ENCODE measurements at places on chromosomes 4 and X.

- DNase-seq, result no peak
These were observed 579.4 kb downstream of the GRXCR1 start for GRCh38 chr4:43471950-43472349.

DNA sequence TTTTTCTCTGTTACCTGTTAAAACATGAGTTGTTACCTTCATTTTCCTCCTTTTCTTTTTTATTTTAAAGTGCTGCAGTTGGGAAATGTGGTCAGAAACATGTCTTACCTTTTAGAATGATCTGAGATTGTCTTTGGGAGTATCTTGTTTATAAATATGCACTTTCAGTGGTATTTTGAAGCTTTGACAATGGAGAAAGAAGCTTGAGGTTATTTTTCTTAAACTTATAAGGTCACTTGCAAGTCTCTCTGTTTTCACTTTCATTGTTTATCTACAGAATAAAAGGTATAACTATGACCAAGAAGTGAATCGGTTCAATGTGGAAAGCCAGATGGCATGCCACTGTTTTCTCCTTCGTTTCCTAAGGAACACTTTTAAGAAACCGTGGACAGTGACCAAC, 167.5 kb upstream of the SLC7A11 start:
- DNase-seq, result no peak

DNA sequence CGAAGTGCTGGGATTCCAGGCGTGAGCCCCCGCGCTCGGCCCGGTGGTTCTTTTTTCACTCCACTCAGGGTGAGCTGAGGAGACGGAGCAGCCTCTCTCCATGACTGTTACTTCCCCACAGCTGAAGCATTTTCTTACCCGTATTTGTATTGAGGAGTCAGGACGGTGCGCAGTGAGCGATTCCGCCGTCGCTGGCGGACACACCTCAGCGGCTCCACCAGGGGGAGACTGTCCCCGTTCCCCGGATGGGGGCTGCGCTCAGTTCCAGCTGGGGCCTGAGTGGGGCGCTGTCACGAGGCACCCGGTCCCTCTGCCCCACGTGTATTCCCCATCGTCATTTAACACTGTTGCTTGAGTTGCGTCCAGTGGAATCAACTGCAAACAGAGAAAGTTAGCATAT, 844.0 kb upstream of the FRG1 start:
- DNase-seq, result no peak

GRCh38 chr4:51909236-51909703, 66.3 kb downstream of the DCUN1D4 start:
- no peak for DNase-seq

DNA sequence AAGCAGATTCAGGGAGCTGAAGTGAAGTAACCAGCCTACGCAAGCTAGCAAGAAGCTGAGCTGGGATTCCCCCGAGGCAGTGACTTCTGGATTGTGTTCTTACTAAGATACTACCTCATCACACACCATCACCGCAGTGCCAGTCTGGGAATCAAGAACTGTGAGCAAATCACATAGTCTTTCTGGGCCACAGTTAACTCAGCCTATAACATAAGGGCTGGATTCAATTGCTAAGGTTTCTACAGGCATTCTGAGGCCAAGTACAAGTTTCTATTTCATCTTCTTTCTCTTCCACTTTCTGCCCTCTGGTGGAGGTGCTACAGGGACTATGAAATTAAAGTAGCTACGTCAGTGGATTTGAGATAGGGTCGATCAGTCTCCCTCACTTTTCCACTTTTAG, 1.4 kb upstream of the CORIN start:
- peak; percentile 40 for DNase-seq

Measured in CD4-positive, alpha-beta T cell treated with Interleukin-4 for 1 hour (primary cell).